Fibroblast of the aortic adventitia (primary cell): ENCODE measurements at places on chromosomes 13 and 19. TPM values are rescaled to one million over a fixed set of nuclear protein-coding genes. Genes with fewer than 3 reads are reported as not detected.
A peak's percentile ranks its signal among the peaks of the same experiment; 100 is the strongest.

The TMEM221 gene
- total RNA-seq: not detected in 2 replicates

The USHBP1 gene
- total RNA-seq: not detected in 2 replicates

The CD79A gene
- total RNA-seq: 0.09 TPM in 1 of 2 replicates, not detected in the other

The CHMP2A gene
- total RNA-seq: 109 and 239 TPM in 2 replicates

The C1QTNF9 gene
- not detected in 2 replicates for total RNA-seq

The FDX2 gene
- 15.1 and 97.6 TPM in 2 replicates for total RNA-seq

The SPIB gene
- total RNA-seq: not detected in 2 replicates

The MTUS2 gene
- 0.36 TPM in 1 of 2 replicates, not detected in the other for total RNA-seq

- DNase-seq: peak; percentile 39
Measured at GRCh38 chr19:15379999-15380647, 536 bp upstream of the AKAP8 start.

- DNase-seq: no peak
Measured at GRCh38 chr13:49455007-49455398, 10.9 kb downstream of the SETDB2 start.

DNA sequence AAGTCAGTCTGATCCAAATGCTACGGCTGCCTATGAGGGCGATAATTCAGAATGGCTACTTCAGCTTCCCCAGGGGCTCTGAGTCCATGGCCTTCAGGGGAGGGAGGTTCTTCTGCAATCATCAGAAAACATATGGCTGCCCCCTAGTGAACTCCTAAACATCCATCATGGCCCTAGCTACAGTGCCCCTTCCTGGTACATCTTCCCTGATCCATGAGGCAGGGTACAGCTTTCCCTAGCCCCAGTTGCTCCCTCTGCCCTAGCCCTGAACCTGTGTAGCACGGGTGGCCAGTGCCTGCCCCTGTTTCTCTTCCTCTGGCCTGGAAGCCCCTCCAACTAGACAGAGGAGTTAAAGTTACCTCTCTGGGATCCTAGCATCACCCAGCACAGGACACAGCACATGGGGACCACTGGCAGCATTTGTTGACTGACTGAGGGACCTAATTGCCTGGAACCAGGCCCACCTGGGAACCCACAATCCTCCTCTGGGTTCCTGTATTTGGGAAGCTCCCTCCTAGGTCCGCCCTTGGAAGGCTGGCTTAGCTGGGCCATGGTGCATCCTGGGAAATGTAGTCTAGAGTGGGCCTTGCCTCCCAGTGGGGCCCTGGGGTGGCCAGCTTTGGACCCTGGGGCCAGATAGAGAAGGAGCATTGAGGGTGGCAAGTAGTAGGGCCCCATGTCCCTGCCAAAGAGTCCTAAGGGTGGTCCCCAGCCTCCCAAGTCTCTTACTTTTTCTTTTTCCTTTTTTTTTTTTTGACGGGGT lies 17.7 kb upstream of the SEMA6B start:
- peak; percentile 37 for DNase-seq

GRCh38 chr19:48507911-48508439 lies 3.7 kb downstream of the LMTK3 start:
- DNase-seq: no peak

DNA sequence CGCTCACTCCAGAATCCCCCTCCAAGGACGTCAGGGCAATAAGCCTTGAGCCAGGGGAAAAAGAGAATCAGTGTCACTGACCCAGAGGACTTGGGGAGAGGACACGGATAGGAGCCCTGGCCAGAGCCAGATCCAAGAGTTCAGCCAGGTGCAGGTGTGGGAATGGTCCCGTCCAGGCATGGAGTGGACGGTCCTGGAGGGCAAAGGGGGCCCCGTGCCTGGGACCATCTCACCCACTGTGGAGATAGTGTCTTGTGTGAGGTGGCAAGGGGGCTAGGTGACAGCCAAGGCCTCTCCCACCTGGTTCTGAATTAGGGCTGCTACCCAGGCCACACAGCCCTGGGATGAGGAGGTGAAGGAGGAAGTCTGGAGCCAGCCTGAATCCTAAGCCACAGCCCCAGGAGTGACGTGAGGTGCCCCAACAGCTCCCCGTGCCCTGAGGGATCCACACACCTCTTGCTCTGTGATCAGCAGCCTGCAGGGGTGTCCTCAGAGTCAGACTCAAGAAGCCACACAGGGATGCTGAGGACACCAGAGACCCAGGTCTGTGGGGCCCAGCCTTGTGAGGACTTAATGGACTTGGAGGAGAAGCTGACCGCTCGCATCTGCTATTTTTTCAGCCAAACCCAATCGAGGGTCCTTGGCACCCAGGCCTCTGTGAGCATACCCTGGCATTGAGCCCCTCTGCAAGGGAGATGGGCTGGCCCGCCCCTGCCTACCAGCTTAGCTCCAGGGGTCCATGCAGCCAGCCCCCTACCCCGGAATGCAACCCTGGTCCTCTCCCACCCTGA lies 16.4 kb upstream of the ZNF14 start:
- no peak for DNase-seq

DNA sequence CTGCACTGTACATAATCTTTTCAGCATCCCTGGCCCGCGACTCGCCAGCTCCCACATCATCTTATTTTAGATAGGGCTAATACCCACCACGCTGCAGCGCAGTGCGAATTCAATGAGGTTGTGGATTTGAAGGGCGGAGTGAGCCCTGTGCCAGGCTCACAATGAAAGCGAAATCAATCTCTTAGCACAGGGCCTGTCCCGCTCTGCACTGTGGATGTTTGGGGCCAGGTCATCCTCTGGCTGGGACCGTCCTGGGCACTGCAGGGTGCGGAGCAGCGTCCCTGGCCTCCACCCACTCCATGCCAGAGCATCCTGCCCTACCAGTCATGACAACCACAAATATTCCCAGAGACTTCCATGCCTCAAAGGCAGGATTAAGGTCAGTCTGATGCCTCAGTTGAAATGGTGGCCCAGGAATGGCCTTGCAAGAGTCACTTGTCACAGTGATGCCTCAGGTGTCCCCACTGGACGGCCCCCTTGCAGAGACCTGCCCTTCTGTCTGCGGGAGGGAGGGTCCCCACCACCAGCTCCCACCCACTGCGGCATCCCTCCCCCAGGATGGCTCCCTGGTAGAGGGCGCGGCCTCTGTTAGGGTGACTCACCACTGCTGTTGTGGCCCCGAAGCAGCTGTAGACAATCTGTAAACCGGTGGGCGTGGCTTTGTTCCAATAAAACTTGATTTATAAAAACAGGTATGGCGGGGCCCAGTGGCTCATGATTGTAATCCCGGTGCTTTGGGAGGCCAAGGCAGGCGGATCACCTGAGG lies 5.6 kb downstream of the UHRF1 start:
- peak; percentile 56 for DNase-seq

- peak; percentile 41 for DNase-seq
Measured at GRCh38 chr13:39397896-39398265, 205.1 kb downstream of the LHFPL6 start.

DNA sequence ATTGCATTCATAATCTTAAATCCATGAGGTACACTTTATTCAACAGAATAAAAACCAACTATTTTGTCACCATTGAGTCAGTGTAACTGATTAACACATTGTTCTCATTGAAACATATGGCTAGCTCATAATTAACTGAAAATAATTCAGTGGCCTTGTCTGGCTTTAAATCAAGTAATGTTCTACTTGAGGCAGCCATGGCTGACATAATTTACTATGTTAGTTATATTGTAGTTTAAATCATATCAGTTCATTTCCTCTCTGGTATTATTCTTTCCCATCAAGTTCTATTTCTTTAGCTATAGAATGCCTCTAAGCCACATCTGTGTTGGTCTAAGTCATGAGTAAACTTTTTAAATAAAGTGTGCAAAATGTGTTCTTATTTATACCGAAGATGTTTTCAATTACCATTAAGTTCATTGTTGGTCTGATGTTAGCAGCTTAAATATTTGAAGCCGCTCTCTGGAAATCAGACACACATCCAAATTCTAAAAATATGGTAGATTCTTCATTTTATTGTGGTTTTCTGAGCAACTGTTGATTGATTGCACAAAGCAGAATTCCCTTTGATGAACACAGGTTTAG lies 393.7 kb downstream of the GPC6 start:
- DNase-seq: peak; percentile 28

DNA sequence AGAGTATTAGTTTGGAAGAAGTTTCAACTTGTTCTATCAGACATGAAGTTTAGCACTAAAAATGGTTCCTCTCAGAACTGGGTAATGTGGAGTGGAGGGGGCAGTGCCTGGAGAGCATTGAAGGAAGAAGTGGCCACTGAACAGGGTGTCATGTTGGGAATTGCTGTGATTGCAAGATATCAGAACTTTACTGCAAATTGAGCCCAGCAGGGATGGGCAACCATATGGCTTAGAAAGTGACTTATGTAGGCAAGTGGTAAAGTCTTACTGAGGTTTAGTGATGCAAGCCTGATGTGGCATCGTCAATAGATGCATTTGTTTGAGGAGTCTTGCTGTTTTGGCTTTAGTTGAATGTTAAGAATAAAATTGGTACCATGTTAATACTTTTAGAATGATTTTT lies 31.7 kb downstream of the WASF3 start:
- DNase-seq: no peak

DNA sequence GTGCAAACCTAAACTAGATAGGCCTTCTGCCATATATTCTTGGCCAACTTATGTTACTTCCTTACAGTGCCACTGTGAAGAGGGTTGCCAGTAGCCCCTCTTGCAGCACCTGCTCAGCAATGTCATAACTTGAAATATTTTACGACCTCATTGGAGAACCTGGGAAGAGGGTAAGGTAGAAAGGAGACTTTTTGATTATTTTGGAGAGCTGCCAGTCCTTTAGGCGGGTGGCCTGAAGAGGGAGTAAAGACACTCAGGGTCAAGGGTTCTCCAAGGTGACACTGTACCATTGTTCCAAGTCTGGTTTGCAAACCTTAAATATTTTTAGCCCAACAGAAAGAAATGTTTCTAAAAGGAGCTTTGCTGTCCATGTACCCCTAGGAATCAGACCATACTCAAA lies 118.3 kb downstream of the FLT1 start:
- DNase-seq: no peak

DNA sequence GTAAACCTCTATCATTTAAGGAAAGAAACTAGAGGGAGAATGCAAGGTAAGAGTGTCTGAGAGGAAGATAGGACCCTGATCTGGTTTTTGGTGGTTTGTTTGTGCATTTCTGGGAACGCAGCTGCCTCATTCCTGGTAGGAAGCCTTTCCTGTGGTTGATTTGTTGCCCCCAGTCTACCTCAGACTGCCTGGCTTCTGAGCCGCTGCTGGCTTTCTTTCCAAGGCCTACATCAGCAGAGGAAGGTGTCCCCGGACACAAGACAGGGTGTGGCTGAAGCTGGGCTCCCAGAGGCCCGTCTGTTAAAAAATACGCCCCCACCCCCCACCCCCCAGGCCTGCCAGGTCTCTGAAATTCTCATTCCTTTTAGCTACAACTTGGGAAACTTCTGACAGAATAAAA lies 42.6 kb downstream of the C13orf42 start:
- no peak for DNase-seq

DNA sequence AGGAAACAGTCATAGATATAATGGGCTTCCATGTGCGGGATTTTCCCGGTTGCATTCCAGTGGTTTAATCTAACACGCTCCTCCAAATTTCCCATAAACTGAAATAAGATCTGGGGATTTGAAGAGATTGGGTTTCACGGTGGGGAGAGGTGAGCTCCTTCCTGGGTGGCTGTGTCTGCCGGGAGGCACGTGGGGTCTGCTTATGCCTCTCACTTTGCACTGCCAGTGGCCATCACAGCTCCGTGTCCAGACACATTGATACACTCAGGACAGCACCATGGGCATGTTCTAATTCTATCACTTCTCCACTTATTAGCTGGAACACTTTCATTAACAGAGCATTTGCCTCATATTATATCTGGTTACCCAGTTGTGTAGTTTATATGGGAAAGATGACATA lies 73.4 kb downstream of the SOX1 start:
- DNase-seq: no peak

GRCh38 chr19:48120505-48120904 lies 9.9 kb upstream of the PLA2G4C start:
- no peak for DNase-seq

- no peak for DNase-seq
Measured at GRCh38 chr13:29454931-29455481, 140.5 kb downstream of the SLC7A1 start.

- no peak for DNase-seq
Measured at GRCh38 chr13:79658333-79658975, 177.5 kb downstream of the NDFIP2 start.

DNA sequence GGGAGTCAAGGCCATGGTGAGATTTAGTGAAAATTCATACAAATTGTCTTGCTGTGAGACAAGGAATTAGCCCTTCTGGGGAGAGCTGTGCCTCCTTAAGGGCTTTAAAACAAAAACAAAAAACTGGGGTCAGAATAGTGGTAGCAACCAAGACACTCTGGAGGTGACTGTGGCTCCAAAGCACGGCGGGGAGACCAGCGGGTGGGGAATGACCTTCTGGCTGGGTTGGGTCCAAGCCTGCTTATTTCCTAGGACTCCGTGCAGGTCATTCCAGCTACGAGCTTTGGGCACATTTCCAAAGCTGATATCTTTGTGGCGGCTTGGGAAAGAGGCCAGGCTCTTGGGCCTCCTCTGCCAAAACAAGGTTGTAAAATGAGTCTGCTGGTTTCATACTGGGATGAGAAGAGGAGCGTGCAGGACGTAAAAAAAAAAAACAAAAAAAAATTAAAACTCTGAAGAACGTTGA lies 348.3 kb downstream of the UQCRFS1 start:
- DNase-seq: peak; percentile 90

- DNase-seq: no peak
Measured at GRCh38 chr19:18157465-18158063, 4.6 kb downstream of the PIK3R2 start.

- DNase-seq: no peak
Measured at GRCh38 chr19:27741236-27741635, 1471.7 kb downstream of the UQCRFS1 start.

DNA sequence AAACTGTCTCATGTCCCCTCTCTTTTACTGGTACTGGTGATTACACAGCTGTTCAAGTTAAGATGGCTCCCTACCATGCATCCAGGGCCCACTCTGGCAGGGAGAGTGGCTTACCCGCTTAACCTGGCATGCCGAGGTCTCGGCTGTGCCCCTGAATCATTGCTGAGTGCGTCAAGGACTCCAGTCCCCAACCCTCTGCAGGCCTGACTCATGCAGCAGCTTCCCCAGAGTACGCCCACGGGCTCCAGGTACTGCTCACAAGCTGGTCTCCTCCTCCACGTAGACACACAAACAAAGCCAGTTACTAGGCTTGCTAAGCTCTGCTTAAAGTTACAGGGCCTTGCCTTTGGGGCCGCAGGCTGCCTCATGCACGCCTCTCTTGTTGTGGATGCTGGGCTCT lies 447.4 kb downstream of the COG6 start:
- peak; percentile 67 for DNase-seq

- peak; percentile 28 for DNase-seq
Measured at GRCh38 chr13:75620020-75620419, 16.1 kb upstream of the LMO7 start.

GRCh38 chr13:51501592-51502152 lies 48.8 kb upstream of the INTS6 start:
- DNase-seq: peak; percentile 46

- DNase-seq: no peak
Measured at GRCh38 chr13:32752311-32752710, 166.1 kb downstream of the PDS5B start.

GRCh38 chr19:52196256-52196967 lies 6.6 kb downstream of the PPP2R1A start:
- no peak for DNase-seq
